ENCODE measurements at places on chromosomes 12 and 14. TPM values are rescaled to one million over a fixed set of nuclear protein-coding genes. Genes with fewer than 3 reads are reported as not detected.

Gene GAS2L3
- 20.1 TPM for total RNA-seq

Gene C1QL4
- 1.2 TPM for total RNA-seq

Gene SMOC1
- 1.1 TPM for total RNA-seq

Gene AICDA
- total RNA-seq, result not detected

Gene CLEC4C
- 0.50 TPM for total RNA-seq

Gene OTUB2
- total RNA-seq, result 3.5 TPM

Gene RD3L
- not detected for total RNA-seq

Gene ASCL1
- 0.07 TPM for total RNA-seq
